ENCODE measurements at places on chromosomes 3 and 15.

DNA sequence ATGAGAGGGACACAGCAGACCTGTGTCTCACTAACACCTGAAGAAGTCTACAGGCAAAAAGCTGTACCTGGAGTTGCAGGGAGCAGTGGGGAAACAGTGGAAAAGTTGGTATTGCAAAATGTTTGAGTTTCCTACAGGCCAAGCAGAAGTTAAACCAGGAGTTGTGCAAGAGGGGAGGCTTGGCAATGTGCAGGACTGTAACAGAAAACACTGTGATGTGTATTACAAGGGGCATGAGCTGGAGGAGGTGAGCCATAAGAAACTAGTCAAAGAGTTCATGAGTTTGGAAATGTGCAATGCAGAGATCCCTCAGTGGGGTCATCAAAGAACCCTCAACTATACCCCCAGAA is 47.1 kb upstream of the SERPINI2 start:
- no peak for DNase-seq

GRCh38 chr15:100729461-100729860 is 127.1 kb downstream of the ASB7 start:
- no peak for DNase-seq

- no peak for DNase-seq
Observed at GRCh38 chr15:75238150-75238549, 20.0 kb upstream of the GOLGA6C start.

GRCh38 chr3:63047068-63047467 is 171.9 kb upstream of the CADPS start:
- no peak for DNase-seq

DNA sequence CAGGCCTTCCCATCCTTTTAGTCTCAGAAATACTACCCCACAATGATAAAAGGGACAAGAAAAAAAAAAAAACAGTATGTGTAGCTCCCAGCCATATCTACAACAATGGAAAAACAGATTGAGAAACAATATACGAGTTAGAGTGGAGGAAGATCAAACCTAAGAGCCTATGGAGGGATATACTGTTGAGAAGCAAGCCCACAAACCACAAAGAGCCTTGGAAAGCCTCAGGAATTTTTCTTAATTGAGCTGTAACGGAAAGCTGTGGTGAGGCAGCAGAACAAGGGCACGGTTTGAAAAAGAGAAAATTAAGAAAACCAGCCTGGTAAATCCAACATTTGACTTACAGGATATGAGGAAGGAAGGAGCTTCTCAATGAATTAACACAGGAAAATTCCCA is 21.4 kb downstream of the KPNA1 start:
- no peak for DNase-seq

DNA sequence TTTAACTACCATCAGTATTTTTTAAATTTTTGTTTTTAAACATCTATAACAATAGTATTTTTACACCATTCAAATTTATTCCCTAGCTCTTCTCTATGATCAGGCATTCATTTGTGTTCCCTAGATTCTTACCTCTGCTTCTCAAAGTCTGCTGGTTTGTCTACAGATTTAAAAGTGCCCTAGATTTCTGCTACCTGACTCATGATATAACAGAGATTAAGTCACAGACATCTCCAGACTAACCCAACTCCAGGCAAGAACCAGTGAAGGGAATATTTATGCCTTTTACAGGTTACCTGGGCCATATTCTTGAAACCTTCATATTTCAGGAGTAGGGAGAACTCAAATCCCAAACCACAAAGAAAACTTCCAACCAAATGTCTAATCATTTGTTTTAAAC is 38.8 kb downstream of the ADAM10 start:
- no peak for DNase-seq

DNA sequence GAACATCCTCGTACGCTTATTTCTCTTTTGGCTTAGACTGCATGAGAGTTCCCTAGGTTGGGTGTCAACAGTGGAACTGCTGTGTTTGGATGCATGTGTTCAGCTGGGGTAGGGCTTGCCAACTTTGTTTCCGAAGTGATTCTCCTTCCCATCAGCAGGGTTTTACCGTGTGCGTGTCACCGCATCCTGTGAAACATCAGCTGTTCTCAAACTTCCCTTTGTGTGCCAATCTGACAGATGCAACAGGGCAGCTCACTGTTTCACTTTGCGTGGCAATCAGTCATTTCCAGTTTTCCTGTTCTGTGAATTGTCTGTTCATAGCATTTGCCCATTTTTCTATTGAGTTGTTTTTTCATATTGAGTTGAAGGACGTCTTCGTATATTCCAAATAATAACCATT is 218.8 kb downstream of the VPS13C start:
- DNase-seq: no peak

DNA sequence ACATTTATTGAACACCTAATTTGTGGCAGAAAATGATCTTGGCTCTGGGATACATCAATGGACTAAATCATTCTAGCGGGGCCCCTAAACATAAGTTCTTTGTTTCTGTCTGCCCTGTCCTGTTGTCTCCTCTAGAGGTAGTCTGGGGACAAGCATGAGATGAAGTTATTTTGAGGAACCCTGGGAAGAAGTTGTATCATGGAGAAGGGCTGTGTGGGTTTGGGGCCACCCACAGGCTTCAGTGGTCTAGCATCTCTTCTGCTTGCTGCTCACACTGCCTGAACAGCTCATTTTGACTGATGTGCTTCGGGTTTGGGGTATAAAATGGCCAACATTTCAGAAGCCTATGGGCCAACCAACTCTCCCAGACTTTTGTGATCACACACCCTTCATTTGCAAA is 50.3 kb upstream of the OSBPL11 start:
- DNase-seq: no peak

- DNase-seq: no peak
Observed at GRCh38 chr3:2568156-2568555, 469.5 kb downstream of the CNTN4 start.

- DNase-seq: no peak
Observed at GRCh38 chr3:36434687-36435426, 54.6 kb downstream of the STAC start.

GRCh38 chr3:48248095-48248850 is 7.4 kb downstream of the ZNF589 start:
- no peak for DNase-seq

DNA sequence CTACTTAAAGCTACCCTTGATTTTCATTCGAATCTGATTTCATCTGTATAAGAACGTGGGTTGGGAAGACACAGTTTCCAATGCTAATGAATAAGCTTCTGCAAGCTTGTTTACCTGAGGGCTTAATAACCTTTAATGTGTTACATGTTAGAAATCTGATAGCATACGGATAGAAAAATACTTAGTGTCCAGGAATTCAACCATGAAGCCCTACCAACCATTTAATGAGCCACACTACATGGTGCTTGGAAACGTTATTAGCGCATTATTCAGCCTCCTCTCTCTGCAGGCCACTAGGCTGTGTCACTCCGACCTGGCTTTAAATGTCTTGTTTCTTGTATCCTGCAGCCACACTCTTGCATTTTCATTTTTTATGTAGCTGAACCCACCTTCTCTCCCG is 1.6 kb downstream of the FAM81A start:
- DNase-seq: no peak

GRCh38 chr3:61090389-61091169 is 160.7 kb downstream of the FHIT start:
- DNase-seq: no peak

DNA sequence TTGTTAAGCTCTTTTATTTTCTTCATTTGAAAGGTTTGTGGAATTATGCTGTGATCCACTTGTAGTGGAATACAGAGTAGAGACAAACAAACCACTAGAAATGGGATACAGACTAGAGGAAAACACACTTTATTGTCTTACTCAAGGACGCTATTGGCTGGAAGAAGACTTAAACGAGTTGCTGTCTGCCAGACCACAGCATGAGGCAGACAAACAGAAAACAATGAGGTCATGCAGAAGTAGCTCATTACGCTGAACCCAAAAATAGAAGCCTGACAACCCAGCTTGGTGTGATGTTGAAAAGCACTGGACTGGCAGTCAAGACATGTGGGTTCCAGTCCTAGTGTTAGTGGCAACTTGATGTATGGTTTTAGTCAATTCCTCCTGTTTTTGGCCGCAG is 62.4 kb upstream of the P3H2 start:
- no peak for DNase-seq

DNA sequence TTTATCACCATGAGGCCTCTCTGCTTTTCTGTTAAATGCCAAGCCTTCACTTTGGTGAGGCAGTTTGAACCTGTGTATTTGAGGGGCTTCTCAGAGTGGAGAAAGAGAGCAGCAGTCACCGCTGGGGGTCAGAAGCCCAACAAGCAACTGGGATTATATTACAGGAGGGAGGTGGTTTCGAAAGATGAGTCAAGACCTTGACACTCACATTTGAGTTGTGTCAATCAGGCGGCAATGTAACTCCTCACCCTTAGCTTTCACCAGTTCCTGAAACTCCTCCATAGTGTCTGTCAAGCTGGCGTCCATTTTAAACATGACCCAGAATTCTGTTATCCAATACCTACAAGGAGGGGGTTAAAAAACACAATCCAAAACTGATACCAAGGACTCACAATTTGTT is 46.5 kb downstream of the RASGRP1 start:
- DNase-seq: no peak

- DNase-seq: no peak
Observed at GRCh38 chr15:55992769-55993110, 672 bp downstream of the NEDD4 start.

DNA sequence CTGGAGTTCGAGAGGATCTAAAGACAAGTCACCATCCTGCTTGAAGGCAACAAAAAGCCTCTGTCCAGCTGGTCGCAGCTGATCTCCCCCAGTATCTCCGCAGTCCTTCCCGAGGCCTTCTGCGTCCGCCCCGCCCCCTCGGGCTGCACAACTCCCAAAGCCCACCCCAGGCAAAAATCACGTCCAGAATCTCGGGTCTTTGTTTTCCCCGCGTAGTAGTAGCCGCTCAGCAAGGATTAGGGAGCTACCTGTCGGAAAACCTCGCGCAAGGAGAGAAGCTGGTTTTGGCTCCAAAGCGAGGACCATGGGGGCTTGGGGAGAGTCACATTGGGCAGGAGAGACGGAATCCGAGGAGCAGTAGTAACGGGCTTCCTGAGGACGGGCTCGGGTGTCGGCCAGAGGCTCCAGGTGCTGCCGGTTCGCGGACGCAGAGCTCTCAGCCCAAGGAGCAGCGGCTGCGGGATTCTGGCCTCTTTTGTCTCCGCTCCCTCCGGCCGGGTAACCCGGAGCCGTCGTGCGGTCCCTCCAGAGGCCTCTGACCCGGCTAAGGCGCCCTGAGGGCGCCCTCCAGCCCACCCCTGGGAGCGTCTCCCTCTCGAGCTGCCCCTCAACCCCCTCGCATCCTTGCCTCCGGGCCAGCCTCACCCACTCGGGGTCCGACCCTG is 401 bp downstream of the ZSCAN29 start:
- peak; percentile 72 for DNase-seq

GRCh38 chr3:105260385-105260784 is 106.3 kb upstream of the ALCAM start:
- DNase-seq: no peak

GRCh38 chr3:170726976-170727661 is 141.2 kb upstream of the SLC7A14 start:
- no peak for DNase-seq

- no peak for DNase-seq
Observed at GRCh38 chr3:50405249-50405648, 45.9 kb upstream of the TMEM115 start.

GRCh38 chr3:142857056-142857455 is 31.8 kb downstream of the PCOLCE2 start:
- DNase-seq: no peak

DNA sequence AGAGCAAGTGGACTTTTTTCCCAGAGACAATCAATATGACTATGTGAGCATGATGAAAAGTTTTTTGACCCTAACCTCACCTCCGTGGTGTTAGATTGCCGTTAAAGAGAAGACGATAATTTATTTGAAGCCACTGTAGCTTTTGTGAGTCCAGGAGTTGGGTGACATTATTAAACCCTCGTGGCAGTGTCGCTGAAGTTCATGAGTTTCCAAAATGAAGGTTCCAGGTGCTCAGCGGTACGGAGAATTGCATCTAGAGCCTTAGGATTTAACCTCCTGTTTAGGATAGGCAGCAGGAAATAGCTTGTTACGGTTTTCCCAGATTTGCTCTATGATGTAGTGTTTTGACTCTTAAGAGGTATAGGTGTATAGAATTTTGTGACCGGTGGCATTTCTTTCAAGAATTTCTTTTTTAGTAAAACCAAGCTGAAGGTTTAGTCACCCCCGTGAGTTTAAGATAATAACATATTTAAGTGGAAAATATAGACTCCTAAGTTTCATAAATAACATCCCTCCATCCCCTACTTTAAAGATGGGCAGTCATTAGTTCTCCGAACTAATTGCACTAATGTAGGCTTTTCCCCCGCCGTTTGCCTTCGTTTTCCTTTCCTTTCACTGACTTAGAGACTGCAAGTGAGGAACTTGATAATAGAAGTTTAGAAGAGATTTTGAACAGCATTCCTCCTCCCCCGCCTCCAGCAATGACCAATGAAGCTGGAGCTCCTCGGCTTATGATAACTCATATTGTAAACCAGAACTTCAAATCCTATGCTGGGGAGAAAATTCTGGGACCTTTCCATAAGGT is 2.0 kb downstream of the SMC4 start:
- DNase-seq: no peak

DNA sequence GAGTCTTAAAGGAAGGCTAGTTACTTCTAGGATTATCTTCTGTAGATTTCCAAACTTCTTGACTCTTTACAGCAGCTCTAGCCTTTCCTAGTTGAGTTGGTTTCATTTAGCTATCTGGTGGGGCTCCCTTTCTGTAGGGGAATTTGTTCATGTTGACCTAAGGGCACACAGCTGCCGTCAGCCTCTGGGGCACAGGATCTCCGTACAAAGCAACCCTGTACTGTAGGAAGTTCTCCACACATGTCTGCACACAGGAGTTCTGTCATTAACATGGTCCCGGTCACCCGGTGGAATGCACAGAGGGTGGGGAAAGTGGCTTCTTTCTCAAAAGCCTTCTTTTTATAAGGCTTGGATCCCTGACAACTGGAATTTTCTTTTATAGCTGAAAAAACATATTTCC is 88.7 kb upstream of the TNIK start:
- DNase-seq: no peak

DNA sequence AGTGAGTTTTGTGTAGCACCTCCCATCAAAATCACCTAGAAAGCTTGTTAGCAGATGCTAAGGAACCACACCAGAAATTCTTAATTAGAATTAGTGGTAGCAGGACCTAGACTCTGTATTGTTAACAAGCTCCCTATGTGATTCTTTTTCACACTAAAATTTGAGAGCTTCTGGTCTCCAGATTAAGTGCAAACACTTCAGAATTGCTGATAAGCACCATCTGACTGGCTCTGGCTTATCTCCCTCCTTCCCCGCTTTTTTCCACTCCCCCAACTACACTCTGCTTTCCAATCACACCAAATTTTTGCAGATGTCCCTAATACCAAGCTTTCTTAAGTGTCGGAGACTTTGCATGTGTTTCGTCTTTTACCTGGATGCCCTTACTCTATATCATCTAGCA is 410.1 kb upstream of the DPH6 start:
- no peak for DNase-seq

GRCh38 chr3:107216711-107217110 is 160.5 kb upstream of the CCDC54 start:
- no peak for DNase-seq
